Jurkat, Clone E6-1 (cell line): ENCODE measurements at places on chromosomes 11 and 22.
A peak's percentile ranks its signal among the peaks of the same experiment; 100 is the strongest.

DNA sequence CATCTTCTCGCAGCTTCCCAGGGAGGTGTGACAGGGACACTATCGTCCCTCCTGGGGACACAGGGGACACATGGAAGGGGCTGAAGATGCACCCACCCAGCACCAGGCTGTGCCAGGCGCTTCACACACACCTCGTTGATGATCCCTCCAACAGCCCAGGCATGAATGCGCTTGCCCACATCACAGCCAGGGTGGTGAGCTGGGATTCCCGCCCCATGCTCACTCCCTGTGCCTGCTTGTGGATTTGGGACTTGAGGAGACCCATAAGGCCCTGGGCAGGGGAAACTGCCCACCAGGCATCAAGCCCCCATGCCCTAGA, 57.8 kb downstream of the OTOG start:
- DNase-seq, result no peak

- peak; percentile 35 for DNase-seq
Observed at GRCh38 chr11:111797145-111797581, 31.0 kb upstream of the PPP2R1B start.

GRCh38 chr11:86355256-86355655, 19.4 kb upstream of the CCDC81 start:
- DNase-seq, result no peak

DNA sequence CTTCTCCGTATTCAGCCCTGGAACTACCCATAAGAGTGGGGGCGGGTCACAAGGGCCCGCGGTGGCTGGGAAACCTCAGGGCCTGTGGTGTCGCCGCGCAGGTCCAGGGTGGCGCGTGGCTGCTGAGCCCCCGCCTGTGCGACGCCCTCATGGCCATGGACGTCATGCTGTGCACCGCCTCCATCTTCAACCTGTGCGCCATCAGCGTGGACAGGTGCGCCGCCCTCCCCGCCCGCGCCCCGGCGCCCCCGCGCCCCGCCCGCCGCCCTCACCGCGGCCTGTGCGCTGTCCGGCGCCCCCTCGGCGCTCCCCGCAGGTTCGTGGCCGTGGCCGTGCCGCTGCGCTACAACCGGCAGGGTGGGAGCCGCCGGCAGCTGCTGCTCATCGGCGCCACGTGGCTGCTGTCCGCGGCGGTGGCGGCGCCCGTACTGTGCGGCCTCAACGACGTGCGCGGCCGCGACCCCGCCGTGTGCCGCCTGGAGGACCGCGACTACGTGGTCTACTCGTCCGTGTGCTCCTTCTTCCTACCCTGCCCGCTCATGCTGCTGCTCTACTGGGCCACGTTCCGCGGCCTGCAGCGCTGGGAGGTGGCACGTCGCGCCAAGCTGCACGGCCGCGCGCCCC, 2.4 kb downstream of the DRD4 start:
- no peak for DNase-seq

DNA sequence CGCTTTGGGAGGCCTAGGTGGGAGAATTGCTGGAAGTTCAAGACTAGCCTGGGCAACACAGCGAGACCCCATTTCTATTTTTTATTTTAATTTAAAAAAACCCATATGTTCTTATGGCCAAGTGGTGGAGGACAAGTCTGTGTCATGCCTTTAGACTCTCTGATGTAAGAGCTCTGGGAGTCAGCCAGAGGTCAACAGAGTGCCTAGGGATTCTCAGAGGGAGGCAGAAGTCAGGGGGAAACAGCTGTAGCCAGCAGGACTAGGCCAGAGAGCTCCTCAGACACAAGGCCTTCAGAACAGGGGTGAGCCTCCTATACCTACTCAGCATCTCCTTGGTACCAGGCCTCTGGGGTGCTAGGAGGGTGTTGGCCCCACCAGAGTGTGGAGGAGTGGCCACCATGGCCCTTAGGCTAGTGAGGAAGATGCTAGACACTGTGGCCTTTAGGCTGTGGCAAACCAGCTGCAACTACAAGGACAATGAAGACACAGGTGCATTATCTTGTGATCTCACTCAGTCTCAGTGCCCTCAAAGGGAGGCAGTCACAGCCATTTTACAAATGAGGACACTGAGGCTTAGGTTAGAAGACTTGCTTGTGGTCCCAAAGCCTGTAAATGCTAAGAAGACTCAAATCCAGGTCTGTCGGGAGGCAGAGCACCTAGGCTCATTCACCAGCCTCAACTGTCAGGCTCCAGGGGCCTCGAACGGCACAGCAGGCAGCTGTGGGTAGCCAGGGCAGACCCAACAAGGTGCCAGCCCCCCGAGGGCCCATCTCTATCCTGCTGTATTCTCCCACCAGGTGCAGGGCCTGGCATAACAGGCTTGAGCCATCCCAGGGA, 5.0 kb downstream of the ZP1 start:
- DNase-seq, result peak; percentile 82

DNA sequence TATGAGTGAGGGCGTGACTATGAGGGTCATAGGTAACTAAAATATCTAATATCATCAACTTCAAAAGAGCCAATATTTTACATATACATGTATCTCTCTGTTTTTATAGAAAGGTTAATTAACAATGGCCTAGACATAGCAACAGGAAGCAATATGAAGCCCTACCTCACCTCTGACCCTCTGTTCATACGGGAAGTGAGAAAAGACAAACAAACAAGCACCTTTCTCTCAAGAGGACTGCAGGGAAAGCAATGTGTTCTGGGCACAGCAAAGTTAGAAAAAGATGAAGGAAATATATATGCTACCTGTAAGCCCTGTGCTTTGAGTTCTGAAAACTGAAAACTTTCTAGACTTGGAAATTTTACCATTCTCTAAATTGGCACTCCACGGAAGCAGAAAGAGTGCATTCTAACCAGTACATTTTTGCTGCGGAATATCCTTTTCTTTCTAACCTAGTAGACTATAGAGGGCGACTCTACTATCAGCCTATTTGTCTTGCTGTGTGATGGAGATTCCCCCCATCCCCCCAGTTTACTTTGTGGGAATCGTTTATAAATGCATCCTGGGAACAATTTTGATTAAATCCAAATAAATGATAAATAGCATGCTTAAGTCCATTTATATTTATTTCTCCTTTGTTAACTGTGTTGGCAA, 830.4 kb upstream of the FAT3 start:
- DNase-seq, result no peak

DNA sequence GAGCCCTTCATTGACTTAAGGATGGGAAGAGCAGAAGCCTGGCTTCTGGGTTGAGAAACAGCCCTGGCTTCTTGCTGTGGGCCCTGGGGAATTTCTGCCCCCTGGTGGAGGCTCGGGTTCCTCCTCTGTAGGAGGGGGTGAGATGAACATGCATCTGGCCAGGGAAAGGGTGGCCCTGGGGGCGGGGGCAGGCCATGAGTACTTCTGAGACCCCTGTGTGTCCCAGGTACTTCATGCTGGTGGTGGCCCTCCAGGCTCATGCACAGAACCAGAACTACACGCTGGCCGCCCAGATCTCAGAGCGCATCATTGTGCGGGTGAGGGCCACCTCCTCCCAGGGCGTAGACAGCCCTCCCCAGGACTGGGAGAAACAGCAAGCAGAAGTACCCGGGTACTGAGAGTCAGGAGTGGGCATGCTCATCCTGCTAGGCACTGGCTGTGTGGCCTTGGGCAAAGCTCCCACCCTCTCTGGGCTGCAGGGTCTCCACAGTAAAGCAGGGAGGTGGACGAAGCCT, 15.8 kb downstream of the TMEM258 start:
- peak; percentile 37 for DNase-seq

GRCh38 chr11:114263513-114264170, 32.6 kb upstream of the NNMT start:
- DNase-seq, result no peak

DNA sequence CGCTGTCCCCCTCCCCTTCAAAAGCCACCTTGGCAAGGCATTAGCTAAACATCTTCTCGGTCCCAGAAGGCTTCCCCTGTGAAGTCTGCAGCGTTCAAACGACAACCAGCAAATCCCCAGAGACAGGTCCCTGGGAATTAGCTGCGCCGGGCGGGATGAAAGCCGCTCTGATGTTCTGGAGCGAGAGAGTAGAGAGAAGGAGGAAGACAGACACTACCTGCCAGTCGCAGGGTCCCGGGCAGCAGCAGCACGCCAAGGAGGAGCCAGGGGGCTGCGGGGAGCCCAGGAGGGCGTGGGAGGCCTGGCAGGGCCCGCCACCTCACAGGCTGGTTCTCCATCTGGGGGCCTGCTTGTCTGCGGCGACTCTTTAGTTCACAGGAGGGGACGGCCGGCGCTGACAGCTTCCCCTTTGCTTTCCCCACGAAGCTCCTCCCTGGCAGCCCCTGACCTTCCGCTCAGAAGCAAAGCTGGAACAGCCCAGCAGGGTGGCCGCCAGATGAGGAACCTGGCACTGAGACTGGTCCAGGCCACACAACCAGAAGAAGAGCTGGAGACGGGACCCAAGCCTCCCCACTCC, at the start of gene NFAM1:
NFAM1 (minus strand) TSS at position 384 of the 577 bp plus-strand sequence; CDS start at position 338, 46 bp downstream.
- DNase-seq, result no peak

DNA sequence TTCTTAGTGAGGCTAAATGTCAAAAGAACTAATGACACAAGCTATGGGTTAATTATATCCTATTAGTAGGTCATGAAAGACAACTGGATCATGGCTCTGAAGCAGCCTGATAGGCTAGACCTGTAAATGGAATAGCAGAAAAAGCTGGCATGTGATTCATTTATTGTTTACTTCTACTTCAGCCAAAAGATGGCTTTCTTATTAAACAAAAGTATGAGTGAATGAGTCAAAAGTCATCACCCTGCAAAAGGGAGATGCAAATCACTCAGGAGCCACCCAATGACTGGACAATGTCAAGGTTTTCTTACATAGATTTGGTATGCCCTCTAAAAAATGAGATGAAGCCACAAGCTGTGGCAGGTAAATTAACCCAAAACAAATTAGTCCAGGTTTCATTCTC, 138.0 kb downstream of the TRPC6 start:
- DNase-seq, result no peak

GRCh38 chr11:8293171-8293570, 29.5 kb upstream of the LMO1 start:
- no peak for DNase-seq

DNA sequence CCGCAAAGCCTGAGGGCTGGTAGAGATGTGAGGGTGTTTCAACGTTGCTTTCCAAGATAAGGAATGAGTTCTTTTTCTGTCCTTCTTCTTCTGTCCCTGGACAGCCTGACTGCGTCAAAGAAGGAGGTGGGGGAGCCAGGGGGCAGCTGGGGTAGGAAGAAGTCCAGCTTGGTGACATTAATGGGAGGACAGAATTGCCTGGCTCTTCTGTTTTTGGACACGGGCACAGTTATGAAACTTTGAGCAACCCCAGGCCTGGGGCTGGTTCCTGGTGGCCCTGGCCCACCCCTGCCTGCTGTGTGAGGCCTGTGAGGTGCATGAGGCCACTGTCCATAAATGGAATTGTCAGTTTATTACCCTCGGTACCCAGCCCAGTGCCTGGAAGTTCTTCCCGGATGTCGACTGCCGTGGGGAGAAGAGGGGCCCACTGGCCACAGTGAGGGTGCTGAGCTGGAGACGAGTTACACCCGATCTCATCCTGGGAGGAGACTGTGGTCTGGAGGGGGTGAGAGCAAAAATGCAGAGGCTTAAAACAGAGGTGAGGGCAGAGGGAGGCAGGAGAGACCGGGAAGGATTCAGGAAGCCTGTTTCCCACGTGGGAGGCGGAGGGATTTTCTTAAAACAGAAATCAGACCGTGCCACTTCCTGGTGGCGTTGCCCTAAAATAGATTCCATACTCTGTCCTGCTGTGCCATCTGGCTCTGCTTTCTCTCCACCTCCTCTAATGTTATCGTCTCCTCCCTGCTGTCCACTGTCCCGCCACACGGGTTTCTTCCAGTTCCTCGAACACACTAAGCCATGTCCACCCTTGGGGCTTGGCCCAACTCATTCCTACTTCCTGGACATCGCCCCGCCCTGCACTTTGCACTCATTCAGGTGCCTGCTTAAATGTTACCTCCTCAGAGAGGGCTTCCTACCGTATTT, 59.7 kb upstream of the RASD2 start:
- no peak for DNase-seq

DNA sequence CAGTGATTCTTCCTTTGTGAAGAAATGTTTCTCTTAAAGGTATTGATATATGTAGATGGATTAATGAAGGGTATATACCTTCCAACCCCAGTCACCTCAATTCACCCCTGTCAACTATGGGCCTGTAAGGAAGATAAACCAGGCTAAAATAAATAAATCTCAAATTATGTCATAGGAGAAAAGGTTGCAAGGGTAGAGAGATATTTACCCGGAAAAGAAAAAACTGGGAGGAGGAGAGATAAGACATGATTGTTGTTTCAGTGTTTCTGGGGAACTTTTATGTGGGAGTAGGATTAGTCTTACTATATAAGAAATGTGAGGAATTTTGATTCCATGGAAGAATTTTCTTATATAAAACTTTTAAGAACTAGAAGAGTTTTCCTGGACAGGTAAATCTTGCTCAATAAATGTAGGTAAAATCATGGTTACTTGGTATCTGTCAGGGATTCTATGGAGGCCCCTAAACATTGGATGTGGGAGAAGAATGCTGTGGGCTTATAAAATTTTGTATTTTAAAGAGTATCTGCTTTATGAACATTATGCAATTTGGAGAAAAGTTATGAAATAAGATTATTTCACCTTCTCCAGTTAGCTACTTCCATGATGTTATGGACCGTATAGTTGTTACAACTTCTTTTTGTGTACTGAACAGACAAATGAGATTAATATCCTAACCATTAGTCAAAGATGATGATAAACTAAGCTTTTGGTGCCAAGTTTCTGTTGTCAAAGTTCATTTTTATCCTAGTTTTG, 6.4 kb downstream of the YAP1 start:
- no peak for DNase-seq

GRCh38 chr22:28736301-28737155, 5.1 kb downstream of the CHEK2 start:
- DNase-seq, result no peak

DNA sequence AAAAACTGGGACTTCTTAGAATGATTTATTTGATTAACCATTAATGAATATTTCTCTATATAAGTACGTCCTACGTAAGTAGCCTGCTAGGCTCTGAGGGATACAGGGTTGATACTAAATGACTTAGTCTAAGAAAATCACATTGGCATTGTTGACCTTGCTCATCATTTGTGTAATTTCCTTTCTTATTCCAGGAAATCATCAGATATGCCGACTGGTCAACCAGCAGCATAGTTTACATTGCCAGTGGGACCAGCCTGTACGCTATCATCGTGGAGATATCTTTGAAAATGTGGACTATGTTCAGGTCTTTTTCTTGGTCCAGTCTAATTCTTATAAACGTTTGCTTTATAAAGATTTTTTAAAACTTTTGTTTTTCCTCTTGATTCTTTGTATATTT, 42.5 kb downstream of the TTC17 start:
- no peak for DNase-seq

DNA sequence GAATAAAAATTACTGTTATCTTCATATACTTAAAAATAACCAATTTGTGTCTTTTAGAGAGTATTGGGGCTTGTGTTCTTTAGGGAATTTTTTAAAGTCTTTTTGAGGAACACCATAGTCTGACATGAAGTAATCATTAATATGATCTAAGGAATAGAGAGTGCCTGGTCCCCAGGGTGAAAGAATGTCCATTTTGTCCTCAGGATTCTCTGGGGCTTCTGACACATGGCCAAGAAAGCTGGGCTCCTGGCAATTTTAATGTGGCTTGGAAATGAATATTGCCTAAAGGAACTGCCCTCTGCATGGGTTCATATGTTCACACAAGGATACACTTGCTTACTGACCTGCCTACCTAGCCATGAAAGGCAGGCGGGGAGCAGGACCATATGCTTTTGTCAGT, 33.7 kb downstream of the NF2 start:
- no peak for DNase-seq

- DNase-seq, result no peak
Observed at GRCh38 chr11:72685560-72686480, 11.6 kb upstream of the PDE2A start.

- no peak for DNase-seq
Observed at GRCh38 chr11:12552692-12553091, 121.5 kb upstream of the TEAD1 start.

- no peak for DNase-seq
Observed at GRCh38 chr11:88619071-88619425, 281.5 kb upstream of the CTSC start.
